Activated T-helper 1 cell treated with anti-CD3 and anti-CD28 coated beads, Interleukin-2, amount 50 U/mL, for 16 hours (primary cell): ENCODE measurements at places on chromosomes 2 and 18.
A peak's percentile ranks its signal among the peaks of the same experiment; 100 is the strongest.

DNA sequence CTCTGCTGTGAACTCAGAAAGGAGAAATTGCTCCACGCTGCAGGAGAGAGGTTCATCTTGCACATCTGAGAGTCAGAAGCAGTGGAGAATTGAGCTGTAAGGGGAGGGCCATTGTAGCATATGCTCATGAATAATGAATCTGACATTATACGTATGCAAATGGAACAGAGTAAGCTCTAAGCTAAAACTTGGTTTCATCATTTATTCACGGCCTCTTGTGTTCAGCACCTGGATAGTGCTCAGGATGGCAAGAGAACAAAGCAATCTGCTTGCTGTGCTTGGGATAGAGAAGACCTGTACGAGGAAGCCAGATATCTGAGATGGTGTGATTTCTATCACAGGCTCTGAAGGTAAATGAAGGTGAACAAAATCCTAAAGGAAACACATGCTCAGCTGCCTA, 87.9 kb upstream of the GCFC2 start:
- DNase-seq, result no peak

- no peak for DNase-seq
Measured at GRCh38 chr2:236565212-236565611, 4.4 kb upstream of the ACKR3 start.

GRCh38 chr2:219569635-219570034, 1.7 kb downstream of the OBSL1 start:
- DNase-seq, result no peak

- no peak for DNase-seq
Measured at GRCh38 chr2:2234398-2235195, 96.5 kb downstream of the MYT1L start.

DNA sequence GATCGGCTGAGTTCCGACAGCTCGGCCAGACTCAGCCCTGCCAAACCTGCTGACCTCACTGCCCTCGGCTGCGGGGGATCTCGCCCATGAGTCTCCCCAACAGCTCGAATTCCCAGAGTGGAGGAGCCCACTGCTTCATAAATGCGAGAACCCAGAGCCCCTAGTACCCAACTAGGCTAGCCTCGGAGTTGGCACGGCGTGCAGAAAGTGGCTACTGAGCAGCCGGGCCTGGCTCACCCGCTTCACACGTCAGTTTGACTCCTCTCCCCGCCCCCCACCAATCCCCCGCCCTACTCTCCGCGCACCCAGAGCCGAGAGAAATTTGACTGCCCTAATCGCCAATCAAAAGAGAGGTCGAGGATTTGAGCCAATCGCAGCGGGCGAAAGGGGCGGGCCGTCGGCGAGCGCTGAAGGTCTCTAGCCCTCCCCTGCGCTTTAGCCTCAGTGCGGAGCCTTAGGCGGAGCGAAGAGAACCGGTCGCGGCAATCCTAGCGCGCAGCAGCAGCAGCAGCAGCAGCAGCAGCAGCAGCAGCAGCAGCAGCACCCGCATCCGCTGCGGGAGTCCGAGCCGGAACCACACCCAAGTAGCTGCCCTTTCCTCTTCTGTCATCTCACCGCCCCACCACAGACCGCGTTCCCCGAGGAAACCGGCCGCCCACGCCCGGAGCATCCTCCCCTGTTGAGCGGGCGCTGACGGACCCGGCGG, at the start of gene GLS:
TSS of gene GLS (plus strand) at position 444 of the 706 bp plus-strand sequence. CDS start 264 bp downstream, outside the sequence.
- DNase-seq, result peak; percentile 92

GRCh38 chr2:240419723-240420122, 15.7 kb upstream of the GPC1 start:
- DNase-seq, result no peak

- DNase-seq, result no peak
Measured at GRCh38 chr18:901761-902160, 2.9 kb upstream of the ADCYAP1 start.

DNA sequence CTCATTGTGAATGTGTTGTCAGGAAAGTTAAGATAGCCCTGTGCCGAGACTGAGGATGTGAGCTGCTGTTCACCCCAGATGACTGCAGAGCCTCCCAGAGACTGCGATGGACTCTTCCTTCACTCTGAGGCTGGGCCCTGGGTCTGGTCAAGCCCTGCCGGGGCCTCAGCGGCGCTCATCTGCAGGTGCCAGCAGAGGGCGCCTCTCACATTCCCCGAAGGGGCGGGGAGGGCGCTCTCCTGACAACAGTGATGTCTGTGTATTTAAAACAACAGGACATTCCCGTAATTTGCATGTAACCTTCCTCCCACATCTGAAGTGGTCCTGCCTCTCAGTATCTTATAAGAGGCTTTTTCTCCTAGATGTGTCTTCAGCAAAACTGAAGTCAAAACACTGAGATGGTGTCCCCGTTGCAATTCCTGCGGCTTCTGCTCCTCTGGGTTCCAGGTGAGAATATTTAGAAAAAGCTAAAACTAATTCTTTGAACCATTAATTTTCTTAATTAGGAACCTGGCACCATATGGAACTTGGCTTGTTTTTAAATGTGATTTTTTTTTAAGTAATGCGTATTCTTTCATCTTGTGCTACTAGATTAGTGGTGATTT, 1377.9 kb downstream of the RPIA start:
- DNase-seq, result no peak

- no peak for DNase-seq
Measured at GRCh38 chr2:239046822-239047221, 198.9 kb downstream of the TWIST2 start.

GRCh38 chr2:238449241-238449640, 22.5 kb downstream of the ASB1 start:
- DNase-seq, result no peak

DNA sequence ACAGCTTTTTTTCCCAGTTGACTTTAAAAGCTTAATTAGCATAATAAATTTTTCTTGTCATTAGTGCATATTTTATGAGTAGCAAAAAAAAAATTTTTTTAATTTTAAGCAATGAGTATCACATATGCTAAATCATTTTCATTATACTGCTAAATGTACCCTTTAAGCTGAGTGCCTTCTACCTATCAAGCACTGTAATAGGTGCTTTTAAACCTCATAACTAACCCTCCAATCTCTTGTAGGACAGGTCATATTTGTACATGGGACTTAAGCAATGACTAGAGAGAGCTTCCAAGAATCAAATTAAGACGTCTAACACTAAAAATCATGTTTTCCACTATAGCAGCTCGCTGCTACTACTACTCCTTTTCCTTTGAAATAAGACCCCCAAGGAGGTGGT, 7.4 kb downstream of the XPO1 start:
- no peak for DNase-seq

- DNase-seq, result no peak
Measured at GRCh38 chr2:170177950-170178781, at the start of gene MYO3B. Gene MYO3B (plus strand): TSS chr2:170178147. CDS start chr2:170178288, 141 bp downstream.

- no peak for DNase-seq
Measured at GRCh38 chr2:176561706-176562105, 292.5 kb downstream of the MTX2 start.

DNA sequence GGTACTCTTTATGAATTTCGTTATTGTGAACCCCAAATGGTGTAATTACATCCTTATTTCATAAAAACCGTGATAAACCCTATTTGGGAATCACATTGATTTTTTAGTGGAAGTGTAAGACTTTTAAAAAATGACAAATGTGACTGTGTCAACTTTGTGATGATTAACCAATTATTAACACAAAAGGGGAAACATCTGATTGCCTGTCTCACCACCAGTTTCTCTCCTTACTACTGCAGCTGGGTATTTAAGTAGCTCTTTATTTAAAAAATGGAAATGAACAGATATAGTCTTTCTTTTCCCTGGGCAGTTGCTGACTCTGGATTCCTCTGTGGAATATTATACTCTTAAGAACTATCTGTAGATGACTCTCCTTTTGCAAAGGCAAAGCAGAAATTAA, 11.6 kb upstream of the RPE start:
- no peak for DNase-seq

GRCh38 chr2:189171956-189172609, 7.5 kb downstream of the COL5A2 start:
- DNase-seq, result no peak

GRCh38 chr2:45923701-45924100, 272.2 kb downstream of the PRKCE start:
- no peak for DNase-seq

- no peak for DNase-seq
Measured at GRCh38 chr2:11224887-11225286, 69.6 kb downstream of the SLC66A3 start.

DNA sequence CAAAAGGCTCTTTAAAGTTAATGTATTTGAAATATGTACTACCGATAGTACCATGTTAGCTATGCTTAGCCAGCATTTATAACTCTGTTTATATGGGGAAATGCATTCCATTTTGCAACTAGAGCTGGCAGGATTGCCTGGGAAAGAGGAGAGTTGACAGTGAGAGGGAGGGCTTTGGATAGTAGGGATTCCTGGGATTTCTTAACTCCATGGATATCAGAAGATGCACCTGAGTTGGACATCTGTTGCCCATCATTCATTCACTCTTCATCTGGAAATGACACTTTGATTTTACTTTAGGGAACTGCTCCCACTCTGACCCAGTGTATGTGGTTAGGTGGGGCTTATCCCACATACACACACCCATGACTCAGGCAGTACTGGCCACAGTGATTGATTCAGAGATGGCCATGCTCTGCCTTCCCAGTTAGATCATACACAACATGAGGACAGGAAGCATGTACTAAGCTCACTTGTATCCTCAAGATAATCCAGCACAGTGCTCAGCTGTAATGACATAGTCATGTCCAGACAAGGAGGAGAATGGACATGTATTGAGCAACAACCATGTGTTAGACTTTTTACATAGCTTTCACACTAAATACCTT, 248.8 kb downstream of the MREG start:
- no peak for DNase-seq

DNA sequence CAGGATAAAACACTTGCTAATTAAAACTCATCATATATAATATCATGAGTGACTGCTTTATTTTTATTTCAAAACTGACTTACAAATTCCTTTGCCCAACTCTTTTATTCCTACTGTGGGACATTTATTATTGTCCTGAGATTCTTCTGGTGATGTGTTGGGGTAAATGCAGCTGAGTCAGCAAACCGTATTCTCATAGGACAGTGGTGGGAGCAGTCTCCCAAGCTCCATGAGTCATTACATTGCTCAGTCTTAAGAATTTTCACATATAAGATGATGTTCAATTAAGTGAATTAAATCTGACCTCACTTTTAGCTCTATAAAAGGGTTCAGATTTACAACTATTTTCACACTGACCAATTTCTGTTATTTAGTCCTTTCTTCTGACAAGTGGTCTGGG, 1530.7 kb downstream of the LRP1B start:
- DNase-seq, result no peak

GRCh38 chr2:221518201-221518934, 53.7 kb downstream of the EPHA4 start:
- DNase-seq, result no peak

DNA sequence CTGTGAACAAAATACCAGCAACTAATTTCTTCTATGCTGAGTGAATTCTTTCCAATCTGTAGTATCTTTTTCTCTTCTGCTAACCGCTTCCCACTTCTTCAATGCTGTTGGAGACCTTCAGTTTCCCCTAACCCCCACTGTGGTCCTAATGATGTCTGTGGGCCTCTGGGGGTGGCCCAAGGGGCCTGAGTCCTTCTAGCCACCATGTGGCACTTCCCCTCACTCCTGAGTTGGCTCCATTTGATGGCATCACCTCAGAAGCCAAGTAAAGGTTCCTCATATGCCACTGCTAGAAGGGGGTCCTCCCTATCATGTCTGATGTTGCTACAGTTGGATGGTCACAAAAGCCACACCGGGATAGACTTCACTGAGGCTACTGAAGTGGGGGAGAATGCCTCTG, 37.5 kb downstream of the ARHGAP25 start:
- DNase-seq, result no peak

DNA sequence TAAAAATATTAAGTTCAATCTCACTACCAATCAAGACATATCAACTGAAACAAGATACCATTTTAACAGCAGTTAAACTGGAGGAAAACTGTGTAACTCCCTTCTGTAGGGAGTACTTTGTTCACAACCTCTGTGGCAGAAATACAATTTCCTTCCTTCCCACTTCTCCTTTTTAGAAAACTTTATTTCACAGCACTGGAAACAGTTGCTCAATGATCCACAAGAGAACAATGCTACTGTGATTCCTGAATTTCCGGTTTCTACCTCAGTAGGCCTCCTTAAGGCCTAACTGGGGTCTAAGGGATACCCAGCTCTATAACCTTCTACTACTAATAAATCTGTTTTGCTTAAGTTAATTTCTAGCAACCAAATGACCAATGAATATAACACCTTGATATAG, 14.1 kb downstream of the TLK1 start:
- DNase-seq, result no peak

GRCh38 chr2:36706021-36706876, 9.7 kb downstream of the VIT start:
- DNase-seq, result no peak

DNA sequence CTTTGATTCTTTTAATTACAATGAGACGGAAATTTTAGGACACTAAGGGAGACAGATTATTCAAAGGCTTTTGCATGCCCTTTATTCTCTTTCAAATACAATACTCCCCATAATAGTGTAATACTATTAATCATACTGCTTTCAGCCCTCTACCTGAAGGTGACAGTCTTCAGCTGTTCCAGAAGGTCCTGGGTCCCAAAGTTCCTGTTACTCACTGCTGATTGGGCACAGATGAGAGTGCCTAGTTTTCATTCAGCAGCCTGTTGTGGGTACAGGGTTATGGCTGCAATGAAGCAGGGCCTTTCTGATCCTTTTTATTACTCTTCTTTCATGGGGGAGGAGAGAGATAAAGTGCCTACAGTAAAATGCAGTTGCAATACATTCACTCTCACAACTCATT, 80.2 kb downstream of the NUP35 start:
- no peak for DNase-seq

- DNase-seq, result no peak
Measured at GRCh38 chr2:11822746-11823451, 76.5 kb downstream of the LPIN1 start.

GRCh38 chr18:75090336-75090735, 118.6 kb downstream of the PTGR3 start:
- no peak for DNase-seq

- peak; percentile 79 for DNase-seq
Measured at GRCh38 chr2:134917888-134918525, 615 bp upstream of the CCNT2 start.

- no peak for DNase-seq
Measured at GRCh38 chr18:80042785-80043184, 8.6 kb downstream of the RBFA start.

- no peak for DNase-seq
Measured at GRCh38 chr2:159758686-159759085, 39.3 kb downstream of the CD302 start.

GRCh38 chr2:181656450-181657291, at the start of gene CERKL:
Gene CERKL (minus strand): TSS chr2:181657105. CDS start chr2:181657006, 99 bp downstream.
- DNase-seq, result no peak

DNA sequence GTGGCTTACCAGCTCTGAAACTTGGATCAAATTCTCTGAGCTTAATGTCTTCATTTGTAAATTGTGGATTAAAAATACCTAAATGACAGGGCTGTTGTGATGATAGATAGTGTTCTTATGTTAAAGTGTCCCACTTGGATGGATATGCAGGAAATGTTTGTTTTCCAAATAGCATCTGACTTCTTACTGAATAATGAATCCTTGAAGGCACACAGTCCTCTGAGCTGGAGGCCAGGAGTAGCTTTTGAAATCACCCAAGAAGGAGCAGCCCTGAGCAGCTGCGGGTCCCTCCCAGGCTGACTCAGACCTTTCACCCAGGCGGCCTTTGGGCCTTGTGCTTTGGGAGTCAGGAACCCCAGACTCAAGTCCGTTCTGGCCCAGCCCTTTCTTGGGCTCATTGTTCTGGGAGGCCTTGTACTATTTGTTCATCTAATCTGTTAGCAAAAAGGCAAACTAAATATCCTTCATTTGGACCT, 173.0 kb upstream of the GATA6 start:
- no peak for DNase-seq
